Right renal cortex interstitium (tissue), 3 donors: ENCODE measurements at places on chromosomes 1 and 21. TPM values are rescaled to one million over a fixed set of nuclear protein-coding genes. Genes with fewer than 3 reads are reported as not detected.

GRCh38 chr1:45018599-45019230 is 6.7 kb downstream of the UROD start:
- no peak for DNase-seq

- DNase-seq, result no peak
These were observed 12.8 kb upstream of the SKI start for GRCh38 chr1:2215329-2215728.

DNA sequence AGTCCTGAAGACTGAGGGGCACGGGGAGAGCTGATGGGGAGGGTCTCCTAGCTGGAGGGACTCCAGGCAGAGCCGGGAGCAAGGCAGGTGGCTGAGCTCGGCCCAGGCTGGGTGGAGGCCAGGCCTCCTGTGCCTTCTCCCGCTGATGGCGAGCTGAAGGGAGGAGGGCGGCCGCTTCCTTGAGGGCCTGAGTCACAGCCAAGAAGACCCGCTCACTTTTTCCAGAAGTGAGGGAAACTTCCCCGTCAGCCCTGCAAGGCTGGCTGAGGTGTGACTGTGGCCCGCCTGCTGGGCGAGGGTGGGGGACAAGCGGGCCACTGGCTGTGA is 1.7 kb upstream of the VWA1 start:
- no peak for DNase-seq

DNA sequence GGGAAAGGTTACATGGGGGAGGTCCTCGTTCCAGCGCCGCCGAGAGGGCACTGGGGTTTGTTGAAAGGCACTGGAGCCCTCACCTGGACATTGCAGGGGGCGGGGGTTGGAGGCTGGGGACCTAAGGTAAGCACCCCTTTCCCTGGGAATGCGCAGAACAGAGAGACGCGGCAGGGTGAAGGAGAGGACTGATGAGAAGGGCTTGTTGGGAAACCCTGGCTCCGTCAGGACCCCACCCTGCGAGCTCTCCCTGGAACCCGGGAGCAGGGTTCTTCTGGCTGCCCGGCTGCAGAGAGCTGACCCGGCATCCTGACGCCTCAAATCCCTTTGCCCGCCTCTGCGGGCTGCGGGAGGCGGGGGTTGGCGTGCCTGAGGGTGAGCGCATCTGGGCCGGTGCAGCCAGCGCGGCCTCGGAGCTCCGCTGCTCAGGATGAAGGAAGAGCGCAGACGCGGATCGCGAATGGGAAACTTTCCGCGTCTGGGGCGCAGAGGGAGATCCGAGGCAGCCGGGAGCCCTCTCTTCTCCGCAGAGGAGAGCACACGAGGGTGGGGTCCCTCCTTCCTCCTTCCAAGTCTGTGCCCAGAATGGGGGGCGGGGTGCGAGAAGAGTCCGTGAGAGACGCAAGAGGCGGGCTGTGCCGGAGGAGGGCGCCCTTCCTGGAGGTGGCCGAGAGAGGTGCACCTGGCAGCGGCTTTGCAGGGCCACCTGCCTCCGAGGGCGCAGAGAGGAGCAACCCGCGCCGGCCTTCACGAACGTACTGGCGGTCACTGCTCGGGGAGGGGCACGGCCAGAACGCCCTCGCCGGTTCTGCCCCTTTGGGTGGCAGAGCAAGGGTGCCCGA is 2.4 kb downstream of the IGSF21 start:
- DNase-seq, result no peak

GRCh38 chr1:100130552-100131077 is 2.1 kb downstream of the SASS6 start:
- no peak for DNase-seq

GRCh38 chr21:16324630-16325029 is 594.8 kb downstream of the USP25 start:
- no peak for DNase-seq

- DNase-seq, result no peak
These were observed 155.8 kb downstream of the RYR2 start for GRCh38 chr1:237197470-237198425.

GRCh38 chr21:34335316-34335715 is 28.5 kb upstream of the KCNE2 start:
- no peak for DNase-seq

DNA sequence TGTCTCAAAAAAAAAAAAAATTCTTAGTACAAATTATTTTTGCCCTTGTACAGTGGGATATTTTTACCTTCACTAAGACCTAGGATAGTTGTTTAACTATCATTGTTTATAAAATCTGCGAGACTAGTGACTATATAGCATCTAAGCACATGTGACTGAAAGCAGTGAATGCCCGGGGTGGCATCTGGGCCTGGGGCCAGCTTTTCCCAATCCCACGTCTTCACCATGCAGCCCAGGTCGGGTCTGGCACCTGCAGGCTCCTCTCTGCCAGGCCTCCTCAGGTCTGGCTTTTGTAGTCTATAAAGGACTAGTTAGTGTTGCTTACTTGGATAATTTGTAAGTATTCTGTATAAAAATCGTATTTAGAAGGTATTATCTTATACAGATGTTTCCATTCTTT is 40.8 kb downstream of the CBS start:
- no peak for DNase-seq

DNA sequence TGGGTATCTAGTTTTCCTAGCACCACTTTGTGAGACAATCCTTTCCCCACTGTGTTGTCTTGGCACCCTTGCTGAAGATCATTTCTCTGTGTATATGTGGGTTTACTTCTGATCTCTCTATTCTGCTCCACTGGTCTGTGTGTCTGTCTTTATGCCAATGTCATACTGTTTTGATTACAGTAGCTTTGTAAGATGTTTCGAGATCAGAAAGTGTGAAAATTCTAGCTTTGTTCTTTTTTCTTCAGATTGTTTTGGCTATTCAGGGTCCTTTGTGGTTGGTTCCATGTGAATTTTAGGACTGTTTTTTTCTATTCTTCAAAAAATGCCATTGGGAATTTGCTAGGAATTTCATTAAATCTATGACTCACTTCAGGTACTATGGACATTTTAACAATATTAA is 116.2 kb downstream of the KIF26B start:
- no peak for DNase-seq

DNA sequence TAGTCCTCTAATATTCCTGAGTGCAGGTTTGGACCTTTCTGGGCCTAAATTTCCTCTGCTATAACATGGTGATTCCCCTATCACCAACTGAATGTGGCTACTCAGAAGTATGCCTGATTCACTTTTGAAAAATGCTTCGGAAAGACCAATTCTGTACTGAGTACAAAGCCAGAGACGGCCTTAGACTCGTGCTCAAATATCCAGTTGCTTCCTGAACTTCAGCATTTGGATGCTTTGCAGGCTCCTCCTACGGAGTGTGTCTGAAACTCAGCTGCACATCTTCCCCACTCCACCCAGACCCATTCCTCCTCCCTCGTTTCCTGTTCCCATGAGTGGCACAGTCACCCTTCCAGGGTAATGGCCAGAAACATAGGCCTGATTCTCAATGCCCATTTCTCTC is 98.4 kb upstream of the GADD45A start:
- DNase-seq, result no peak

DNA sequence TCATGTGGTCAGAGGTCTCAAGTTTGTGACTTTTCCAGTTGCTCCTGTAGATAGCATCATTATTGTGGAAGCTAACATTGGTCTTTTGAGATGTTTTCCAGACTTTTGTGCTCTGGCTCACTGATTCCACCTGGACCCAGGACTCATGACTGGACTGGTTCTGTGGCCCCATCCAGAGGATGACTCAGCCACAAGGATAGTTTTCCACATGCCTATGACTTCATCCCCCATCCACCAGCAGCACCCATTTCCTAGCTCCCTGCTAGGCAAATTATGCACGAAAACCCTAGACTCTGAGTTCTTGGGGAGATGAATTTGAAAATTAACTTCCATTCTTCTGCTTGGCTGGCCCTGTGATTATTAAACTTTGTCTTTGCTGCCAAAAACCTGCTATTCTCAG is 949.3 kb downstream of the MRPL39 start:
- no peak for DNase-seq

DNA sequence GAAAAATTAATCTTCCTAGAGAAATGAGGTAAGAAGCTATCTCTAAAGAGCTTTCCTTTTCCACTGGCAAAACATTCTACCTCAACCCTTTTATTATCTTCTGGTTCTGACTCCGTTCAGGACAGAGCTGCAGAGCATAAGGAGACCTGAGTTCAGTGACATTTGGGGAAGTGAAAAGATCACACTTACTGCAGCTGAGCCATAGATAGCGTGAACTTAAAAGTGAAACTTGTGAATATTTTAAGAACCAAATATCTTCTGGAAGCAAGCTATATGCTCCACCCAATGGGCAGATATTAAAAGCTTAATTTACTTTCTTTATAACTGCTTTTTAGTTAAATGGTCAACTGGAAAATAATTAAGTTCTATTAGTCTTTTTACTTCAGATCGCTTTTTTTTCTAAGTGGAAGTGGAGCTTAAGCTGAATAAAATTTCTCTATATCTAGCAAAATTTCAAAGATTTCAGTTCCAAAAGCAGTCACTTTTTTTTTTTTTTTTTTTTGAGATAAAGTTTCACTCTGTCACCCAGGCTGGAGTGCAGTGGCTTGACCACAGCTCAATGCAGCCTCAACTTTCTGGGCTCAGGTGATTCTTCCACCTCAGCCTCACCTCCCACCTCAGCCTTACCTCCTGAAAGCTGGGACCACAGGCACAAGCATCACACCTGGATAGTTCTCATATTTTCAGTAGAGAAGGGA is 11.9 kb downstream of the PTPN22 start:
- DNase-seq, result no peak

GRCh38 chr1:117368116-117369108 is 1.2 kb downstream of the MAN1A2 start:
- no peak for DNase-seq

- DNase-seq, result no peak
These were observed 71.1 kb downstream of the SETD4 start for GRCh38 chr21:35989138-35989735.

DNA sequence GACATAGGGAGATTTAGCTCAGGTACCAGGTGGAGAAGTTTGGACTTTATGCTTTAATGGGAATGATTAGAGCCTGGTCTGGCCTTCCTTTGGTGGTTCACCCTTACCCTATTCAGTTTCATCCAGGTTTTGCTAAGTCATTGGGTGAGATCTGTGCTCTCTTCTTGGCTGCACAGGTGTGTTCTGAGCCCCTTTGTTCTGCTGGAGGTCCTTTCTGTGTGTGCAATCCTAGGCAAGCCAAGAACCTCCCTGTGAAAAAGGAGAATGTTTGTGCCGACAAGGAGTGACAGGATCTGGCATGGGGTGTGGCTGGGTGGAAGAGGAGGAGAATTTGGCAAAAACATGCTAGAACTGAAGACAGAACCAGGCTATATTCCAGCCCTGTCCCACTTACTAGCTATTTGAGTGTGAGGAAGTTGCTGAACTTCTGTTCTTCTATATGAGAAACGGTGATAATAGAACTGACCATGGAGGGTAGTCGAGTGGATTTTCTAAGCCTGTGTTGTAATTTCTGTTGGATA is 4.6 kb downstream of the GSTM5 start:
- no peak for DNase-seq

DNA sequence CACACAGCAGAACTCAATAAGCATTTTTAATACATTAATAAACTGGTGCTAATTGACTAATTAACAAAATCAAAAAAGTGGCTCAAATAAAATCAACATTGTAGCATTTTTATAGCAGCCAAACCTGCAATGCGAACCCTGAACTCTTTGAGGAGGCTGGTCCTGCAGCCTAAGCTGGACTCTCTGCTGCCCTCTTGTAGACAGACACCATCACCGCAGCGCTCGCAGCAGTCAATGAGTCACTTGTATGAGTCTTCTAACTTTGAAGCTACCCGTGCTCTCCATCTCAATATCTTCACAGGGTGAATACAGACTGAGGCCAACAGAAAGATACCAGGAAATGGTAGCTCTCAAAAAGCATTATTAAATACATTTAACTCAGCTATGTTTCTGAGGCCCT is 9.7 kb upstream of the KRTAP7-1 start:
- no peak for DNase-seq

GRCh38 chr1:230112131-230112701 is 45.2 kb downstream of the GALNT2 start:
- DNase-seq, result no peak

- DNase-seq, result no peak
These were observed at the start of gene GRIK3 for GRCh38 chr1:37034121-37035013. TSS of gene GRIK3 (minus strand) at chr1:37034515. CDS start at chr1:37034108, 407 bp downstream.

- DNase-seq, result peak; percentile 85
These were observed 5.3 kb upstream of the SRP9 start for GRCh38 chr1:225772323-225772768.

DNA sequence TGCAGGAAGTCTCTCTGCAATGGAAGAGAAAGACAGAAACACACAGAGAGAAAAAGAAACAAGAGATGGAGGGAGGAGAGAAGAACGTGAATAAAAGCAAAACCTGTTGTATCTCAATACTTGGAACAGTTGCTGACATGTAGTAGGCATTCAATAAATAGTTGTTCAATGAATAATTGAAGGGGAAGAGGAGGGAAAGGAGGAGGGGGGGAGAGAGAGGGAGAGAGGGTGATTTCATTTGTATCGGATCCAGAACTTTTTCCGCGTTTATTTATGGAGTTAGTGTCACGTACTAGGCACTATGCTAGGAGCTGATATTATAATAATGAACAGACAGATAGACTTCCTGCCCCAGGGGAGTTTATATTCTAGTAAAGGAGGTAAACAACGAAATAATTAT is 144.1 kb downstream of the OMA1 start:
- DNase-seq, result no peak

DNA sequence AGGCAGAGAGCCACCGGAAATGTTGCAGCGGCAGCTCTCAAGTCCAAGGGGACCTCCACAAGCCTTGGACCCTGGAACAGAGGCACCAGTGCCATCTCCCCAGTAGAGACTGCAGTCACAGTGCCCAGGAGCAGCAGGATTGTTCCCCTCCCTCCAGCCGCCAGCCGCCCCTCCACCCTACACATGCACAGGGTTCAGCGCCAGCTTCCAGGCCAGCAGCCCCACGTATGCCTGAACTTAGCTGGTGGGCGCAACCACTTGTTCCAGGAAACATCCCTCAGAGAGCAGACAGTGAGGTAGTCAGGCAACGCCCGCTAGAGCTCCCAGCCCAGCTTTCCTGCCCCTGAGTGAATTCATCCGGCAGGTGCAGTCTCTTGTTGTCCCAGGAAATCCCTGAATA is 1098.1 kb upstream of the NCAM2 start:
- DNase-seq, result no peak

- no peak for DNase-seq
These were observed 147.2 kb upstream of the DPYD start for GRCh38 chr1:98068016-98068415.

Gene SLC44A3
- 83.5 TPM for polyA plus RNA-seq

Gene S100A7
- 0.97 TPM for polyA plus RNA-seq

Gene CIART
- polyA plus RNA-seq, result 8.3 TPM

Gene SLC1A7
- polyA plus RNA-seq, result 0.12 TPM

Gene LAMC2
- 4.4 TPM for polyA plus RNA-seq

Gene CASQ1
- polyA plus RNA-seq, result 0.18 TPM

Gene TESK2
- 6.1 TPM for polyA plus RNA-seq

Gene CD1D
- 5.6 TPM for polyA plus RNA-seq

Gene RAB3B
- polyA plus RNA-seq, result 5.1 TPM

Gene LENEP
- polyA plus RNA-seq, result not detected

Gene S100A11
- 297 TPM for polyA plus RNA-seq

Gene AMIGO1
- polyA plus RNA-seq, result 10.5 TPM

Gene WASF2
- 154 TPM for polyA plus RNA-seq

Gene GBP7
- 0.18 TPM for polyA plus RNA-seq

Gene RNU1-1
- not detected for polyA plus RNA-seq

Gene CLDN17
- polyA plus RNA-seq, result not detected
